ENCODE measurements at places on chromosomes 2 and 18. TPM values are rescaled to one million over a fixed set of nuclear protein-coding genes. Genes with fewer than 3 reads are reported as not detected.
A peak's percentile ranks its signal among the peaks of the same experiment; 100 is the strongest.

MYO5B gene
- total RNA-seq = 8.3 TPM

DNA sequence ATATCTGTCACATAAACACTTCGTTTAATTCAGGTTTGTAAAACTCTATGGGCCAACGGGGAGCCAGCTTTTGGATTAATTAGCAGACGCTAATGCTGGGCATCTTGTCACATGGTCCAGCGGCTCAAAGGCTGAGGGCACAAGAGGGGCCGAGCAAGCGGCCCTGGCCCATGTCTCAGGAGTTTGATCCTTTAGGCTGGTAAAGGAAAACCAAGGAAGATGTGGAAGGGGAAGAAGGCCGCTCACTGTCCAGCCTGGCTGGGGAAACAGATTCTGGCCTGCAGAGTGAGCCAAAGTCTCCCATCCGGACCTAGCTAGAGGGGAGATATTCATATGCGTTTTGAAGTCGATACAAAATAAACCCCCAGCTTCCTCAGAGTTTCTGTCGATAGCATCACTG lies 248.6 kb upstream of the SIX2 start:
- H3K4me1 ChIP-seq = peaks cover 60% of the 10 kb centered on the region
- no peak overlapping the region for H3K4me3 ChIP-seq
- H3K27ac ChIP-seq = peak overlapping the region; percentile 71
- no peak for DNase-seq
- no peaks in the 10 kb centered on the region for H3K36me3 ChIP-seq

HOXD9 gene
- total RNA-seq = 1.4 TPM

DNA sequence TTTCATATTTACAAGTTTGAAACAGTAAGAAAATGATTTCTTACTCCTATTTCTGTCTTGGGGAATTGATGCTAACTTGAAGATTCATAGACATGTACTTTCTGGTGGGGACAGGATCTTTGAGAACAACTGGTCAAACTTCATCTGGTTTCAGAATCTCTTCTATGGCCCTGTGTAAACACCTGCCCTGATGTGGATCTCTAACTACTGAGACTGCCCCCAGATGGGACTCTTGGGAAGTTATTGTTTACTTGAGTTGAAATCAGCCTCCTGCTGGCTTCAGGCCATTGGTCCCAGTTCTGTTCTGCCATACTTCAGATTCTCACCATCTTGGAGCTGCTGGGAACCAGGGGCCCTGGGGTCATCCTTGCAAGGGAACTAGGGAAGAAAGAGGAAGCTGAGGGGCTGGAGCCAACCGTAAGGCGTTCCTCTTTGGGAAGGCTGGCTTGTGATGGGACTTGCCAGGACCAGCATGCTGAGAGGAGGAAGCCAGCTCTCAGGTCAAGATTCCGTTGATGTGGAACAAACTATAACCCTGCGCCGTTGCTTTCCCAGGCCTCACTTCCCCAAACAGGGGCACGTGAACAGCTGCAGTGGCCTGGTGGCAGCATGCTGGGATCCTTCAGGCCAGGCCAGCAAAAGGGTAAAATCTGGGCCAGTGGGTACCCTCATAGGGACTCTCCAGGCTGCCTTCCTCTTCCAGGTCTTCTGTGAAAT lies 135.5 kb upstream of the CXCR4 start:
- H3K4me3 ChIP-seq = no peak overlapping the region
- no peaks in the 10 kb centered on the region for H3K27me3 ChIP-seq
- no peaks in the 10 kb centered on the region for H3K36me3 ChIP-seq
- H3K4me1 ChIP-seq = no peaks in the 10 kb centered on the region
- H3K27ac ChIP-seq = no peak overlapping the region

GRCh38 chr2:210795506-210795905 lies 239.1 kb downstream of the CPS1 start:
- H3K4me3 ChIP-seq = no peak overlapping the region
- no peak for DNase-seq
- no peaks in the 10 kb centered on the region for H3K27me3 ChIP-seq
- no peaks in the 10 kb centered on the region for H3K36me3 ChIP-seq

SETBP1 gene
- 50.2 TPM for total RNA-seq

GRCh38 chr2:233981574-233982420 lies 64.6 kb downstream of the TRPM8 start:
- H3K4me1 ChIP-seq = no peaks in the 10 kb centered on the region
- no peaks in the 10 kb centered on the region for H3K36me3 ChIP-seq
- H3K27me3 ChIP-seq = no peaks in the 10 kb centered on the region
- no peak for DNase-seq
- no peak overlapping the region for H3K4me3 ChIP-seq

GRCh38 chr2:6968319-6969100 lies 51.3 kb downstream of the RNF144A start:
- H3K4me3 ChIP-seq = no peak overlapping the region
- no peak overlapping the region for H3K27ac ChIP-seq
- H3K4me1 ChIP-seq = no peaks in the 10 kb centered on the region
- H3K36me3 ChIP-seq = no peaks in the 10 kb centered on the region

GRCh38 chr18:54330768-54331548 lies 26.7 kb downstream of the STARD6 start:
- H3K4me3 ChIP-seq = no peak overlapping the region
- no peak for DNase-seq
- no peak overlapping the region for H3K27ac ChIP-seq
- no peaks in the 10 kb centered on the region for H3K36me3 ChIP-seq

NETO1 gene
- 1.2 TPM for total RNA-seq

GRCh38 chr2:8028436-8028835 lies 653.4 kb upstream of the ID2 start:
- H3K4me1 ChIP-seq = no peaks in the 10 kb centered on the region
- no peak for DNase-seq
- H3K27ac ChIP-seq = no peak overlapping the region
- H3K27me3 ChIP-seq = no peaks in the 10 kb centered on the region
- H3K36me3 ChIP-seq = no peaks in the 10 kb centered on the region
- H3K4me3 ChIP-seq = no peak overlapping the region

DNA sequence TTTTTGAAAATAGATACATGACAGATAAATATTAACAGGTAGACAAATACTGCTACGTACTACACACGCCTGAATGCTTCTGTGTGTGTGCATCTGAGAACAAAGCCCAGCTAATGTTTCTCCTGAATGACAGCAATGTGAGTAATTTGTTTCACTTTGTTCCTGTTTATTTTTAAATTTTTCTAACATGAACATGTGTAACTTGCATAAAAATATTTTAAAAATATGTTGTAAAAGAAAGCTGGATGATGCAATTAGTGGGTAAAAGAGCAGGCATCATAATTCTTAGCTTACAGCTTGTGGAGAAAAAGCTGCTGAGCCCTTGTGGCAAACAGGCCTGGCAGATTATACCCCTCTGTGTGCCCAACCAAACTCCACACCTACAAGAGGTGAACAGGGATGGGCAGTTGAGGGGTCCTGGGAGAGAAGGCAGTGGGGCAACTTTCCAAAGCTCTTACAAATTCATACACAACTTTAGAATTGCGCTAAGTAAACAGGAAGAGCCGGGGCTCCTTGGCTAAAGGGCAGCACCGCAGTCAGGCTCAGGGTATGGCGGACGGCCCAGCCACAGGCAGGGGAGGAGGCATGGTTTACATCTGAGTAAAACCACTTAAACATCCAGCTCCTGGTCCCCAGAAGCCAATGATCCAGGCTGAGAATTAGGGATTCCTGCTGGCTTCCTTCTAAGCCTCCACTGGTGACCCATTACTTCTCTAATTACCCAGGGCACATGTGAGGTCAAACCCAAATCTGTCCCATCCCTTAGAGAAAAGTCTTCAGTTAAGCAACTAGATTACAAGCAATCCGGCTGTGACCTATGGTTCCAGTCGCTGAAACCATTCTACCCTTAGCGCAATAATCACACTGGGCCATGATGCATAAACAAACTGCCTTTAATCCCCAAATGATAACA lies 14.0 kb downstream of the PXDN start:
- H3K36me3 ChIP-seq = no peaks in the 10 kb centered on the region
- H3K27me3 ChIP-seq = no peaks in the 10 kb centered on the region
- peak overlapping the region; percentile 48 for H3K4me3 ChIP-seq
- peaks cover 27% of the 10 kb centered on the region for H3K4me1 ChIP-seq
- no peak for DNase-seq

DNA sequence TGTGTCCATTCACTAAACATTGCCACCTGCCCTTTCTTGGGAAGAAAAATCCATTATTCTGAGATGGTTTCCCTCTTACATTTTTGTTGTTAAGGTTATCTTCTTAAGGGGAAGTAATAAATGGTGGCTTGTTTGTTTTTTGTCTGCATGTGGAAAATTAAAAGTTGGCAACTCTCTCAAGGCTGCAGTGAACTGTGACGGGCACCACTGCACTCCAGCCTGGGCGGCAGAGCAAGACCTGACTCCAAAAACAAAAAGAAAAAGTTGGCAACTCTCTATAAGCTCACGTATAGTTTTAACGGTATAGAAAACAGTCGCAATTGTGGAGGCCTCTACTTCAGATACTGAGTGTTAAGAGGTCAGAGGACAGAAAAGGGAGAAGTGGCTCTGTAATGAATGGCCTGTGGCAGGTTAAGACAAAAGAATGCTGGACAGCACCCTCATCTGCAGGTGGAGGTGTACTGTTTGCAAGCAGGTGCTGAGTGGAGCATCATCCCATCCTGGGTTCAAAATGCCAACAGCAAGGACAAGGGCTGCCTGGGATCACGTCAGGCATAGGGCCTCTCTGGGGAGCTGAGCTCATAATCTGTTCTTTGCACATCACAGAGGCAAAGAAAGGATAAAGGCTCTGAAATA lies 16.7 kb downstream of the L3MBTL4 start:
- H3K4me1 ChIP-seq = no peaks in the 10 kb centered on the region
- no peaks in the 10 kb centered on the region for H3K27me3 ChIP-seq
- H3K27ac ChIP-seq = no peak overlapping the region
- DNase-seq = no peak

FBXO48 gene
- 0.56 TPM for total RNA-seq

GALNT5 gene
- 3.7 TPM for total RNA-seq

GRCh38 chr2:7697052-7697451 lies 779.8 kb downstream of the RNF144A start:
- no peaks in the 10 kb centered on the region for H3K4me1 ChIP-seq
- no peak for DNase-seq
- H3K27me3 ChIP-seq = no peaks in the 10 kb centered on the region

ABHD1 gene
- total RNA-seq = not detected

- H3K36me3 ChIP-seq = peaks cover 21% of the 10 kb centered on the region
- H3K27me3 ChIP-seq = no peaks in the 10 kb centered on the region
These were observed 31.4 kb downstream of the ATOH8 start for GRCh38 chr2:85785027-85785822.

GRCh38 chr2:68357605-68358337 lies 7.3 kb upstream of the PLEK start:
- no peak overlapping the region for H3K27ac ChIP-seq
- H3K4me3 ChIP-seq = no peak overlapping the region
- H3K36me3 ChIP-seq = no peaks in the 10 kb centered on the region
- no peaks in the 10 kb centered on the region for H3K27me3 ChIP-seq
- DNase-seq = no peak

- no peaks in the 10 kb centered on the region for H3K36me3 ChIP-seq
- no peak for DNase-seq
- H3K27ac ChIP-seq = no peak overlapping the region
- no peaks in the 10 kb centered on the region for H3K27me3 ChIP-seq
These were observed 115.3 kb upstream of the TANK start for GRCh38 chr2:161044921-161045320.

DNA sequence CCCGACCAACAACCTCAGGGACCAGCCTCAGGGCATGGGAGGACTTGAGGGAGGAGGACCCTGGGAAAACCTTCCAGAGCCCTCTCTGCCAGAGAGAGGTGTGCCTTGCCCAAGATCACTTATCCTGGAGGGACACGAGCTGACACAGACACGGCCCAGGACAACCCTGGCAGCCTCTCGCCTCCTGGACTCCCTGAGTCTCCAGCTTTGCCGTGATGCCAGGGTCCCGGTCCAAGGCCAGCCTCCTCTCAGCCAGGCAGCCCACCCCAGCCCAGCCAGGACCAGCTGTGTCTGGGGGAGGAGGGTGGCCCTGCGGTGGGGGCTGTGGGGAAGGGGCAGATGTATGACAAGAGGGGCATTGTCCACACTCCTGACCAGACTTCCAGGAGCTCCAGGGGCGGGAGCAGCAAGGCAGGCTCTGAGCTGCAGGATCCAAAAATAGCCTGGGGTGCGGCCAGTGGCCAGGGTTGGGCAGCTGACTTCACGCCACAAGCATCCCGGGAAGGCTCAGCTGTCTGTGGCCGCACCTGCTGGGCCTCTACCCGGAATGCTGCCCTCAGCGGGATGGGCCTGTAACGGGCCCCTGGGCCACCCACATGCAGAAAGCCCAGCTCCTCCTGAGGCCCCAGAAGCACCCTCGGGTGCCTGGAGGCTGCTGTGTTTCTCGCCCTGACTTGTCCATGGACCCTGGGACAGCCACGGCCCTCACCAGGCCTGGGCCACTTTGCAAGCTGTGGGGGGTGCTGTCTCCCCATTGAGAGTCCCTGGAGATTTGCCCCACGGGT lies 65.5 kb upstream of the GPC1 start:
- H3K36me3 ChIP-seq = no peaks in the 10 kb centered on the region
- H3K27ac ChIP-seq = peak overlapping the region; percentile 94
- H3K27me3 ChIP-seq = no peaks in the 10 kb centered on the region
- DNase-seq = peak; percentile 49
- no peak overlapping the region for H3K4me3 ChIP-seq

- no peaks in the 10 kb centered on the region for H3K4me1 ChIP-seq
- no peaks in the 10 kb centered on the region for H3K36me3 ChIP-seq
- no peak for DNase-seq
- H3K27ac ChIP-seq = no peak overlapping the region
- no peaks in the 10 kb centered on the region for H3K27me3 ChIP-seq
These were observed 627.7 kb upstream of the CDH2 start for GRCh38 chr18:28804512-28805202.

ANKRD30BL gene
- not detected for total RNA-seq

DNA sequence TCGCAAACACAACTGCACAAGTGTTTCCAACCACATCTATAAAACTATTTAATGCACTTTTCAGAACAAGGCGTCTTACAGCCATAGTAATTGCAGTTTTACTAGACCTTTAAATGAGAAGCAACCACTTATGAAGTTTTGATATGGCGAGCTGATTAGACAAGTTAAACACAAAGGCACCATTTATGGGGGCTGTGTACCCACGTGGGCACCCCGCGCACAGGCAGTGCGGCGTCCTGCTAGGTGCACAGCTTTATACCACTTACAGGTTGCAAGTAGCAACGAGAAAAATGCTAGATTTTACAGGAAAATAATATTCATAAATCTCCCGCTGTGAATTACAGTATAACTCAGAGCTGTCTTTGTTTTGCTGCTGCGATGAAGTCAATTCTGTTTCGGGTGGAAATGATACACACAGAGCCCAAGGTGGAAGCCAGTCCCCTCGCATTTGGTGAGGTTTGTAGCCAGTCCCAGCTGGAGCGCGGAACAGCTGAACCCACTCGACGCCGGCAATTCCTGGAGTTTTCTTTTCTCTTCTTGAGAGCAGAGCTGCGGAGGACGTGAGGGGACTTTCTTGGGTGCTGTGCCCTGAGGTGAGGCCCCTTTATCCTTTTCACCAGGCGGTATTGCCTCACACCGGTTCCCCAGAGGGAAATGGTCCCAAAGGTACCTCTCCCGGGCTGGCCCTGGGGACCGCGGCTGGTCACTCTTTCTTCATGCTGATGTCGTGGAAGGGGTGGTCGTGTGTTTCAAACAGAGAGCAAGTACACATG lies 76.7 kb downstream of the PTGR3 start:
- no peaks in the 10 kb centered on the region for H3K27me3 ChIP-seq
- no peaks in the 10 kb centered on the region for H3K36me3 ChIP-seq
- H3K27ac ChIP-seq = no peak overlapping the region
- DNase-seq = no peak
- H3K4me3 ChIP-seq = no peak overlapping the region
- no peaks in the 10 kb centered on the region for H3K4me1 ChIP-seq
